EL (cell line): ENCODE measurements at places on chromosomes 1 and 21.

- peak; percentile 82 for DNase-seq
Observed at GRCh38 chr1:179058487-179059483, 23.1 kb upstream of the TOR3A start.

GRCh38 chr1:63322944-63323864, 837 bp downstream of the FOXD3 start:
- peak; percentile 37 for DNase-seq

DNA sequence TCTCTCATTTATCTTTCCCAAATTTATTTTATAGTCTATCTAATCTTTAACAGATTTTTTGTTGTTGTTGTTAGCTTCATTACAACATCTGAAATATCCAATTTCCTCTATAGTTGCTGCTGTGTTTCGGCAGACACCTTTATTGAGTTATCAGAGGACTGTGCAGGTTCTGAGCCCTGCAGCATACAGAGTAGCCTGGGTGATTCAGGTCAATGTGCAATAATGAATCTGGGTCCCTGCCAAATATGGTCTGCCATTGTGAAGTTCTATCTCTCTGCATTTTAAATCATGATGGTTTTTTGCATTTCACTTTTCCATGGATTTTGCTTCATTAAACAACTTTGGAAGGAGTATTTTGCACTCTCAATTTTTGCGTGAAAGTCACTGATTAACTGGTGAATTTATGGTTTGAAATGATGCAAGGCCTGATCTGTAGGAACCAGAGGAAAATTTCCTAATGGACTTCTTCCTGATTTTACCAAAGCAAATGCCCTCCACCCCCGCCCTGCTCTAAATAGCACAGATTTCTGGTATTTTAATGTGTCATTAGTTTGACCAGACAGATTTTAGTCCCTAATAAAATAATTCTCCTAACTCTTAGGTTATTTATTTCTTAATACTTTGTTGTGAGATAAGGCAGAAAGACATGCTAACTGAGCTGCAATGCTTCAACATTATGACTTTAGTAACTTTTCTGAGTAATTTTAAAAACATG, 402.3 kb downstream of the PTBP2 start:
- DNase-seq: no peak

- DNase-seq: no peak
Observed at GRCh38 chr1:164702664-164703063, 143.7 kb downstream of the PBX1 start.

GRCh38 chr1:193868425-193868824, 682.0 kb upstream of the B3GALT2 start:
- no peak for DNase-seq

- DNase-seq: no peak
Observed at GRCh38 chr1:230376296-230376695, 49.8 kb downstream of the PGBD5 start.

GRCh38 chr1:21927533-21928237, 9.4 kb downstream of the HSPG2 start:
- peak; percentile 55 for DNase-seq

DNA sequence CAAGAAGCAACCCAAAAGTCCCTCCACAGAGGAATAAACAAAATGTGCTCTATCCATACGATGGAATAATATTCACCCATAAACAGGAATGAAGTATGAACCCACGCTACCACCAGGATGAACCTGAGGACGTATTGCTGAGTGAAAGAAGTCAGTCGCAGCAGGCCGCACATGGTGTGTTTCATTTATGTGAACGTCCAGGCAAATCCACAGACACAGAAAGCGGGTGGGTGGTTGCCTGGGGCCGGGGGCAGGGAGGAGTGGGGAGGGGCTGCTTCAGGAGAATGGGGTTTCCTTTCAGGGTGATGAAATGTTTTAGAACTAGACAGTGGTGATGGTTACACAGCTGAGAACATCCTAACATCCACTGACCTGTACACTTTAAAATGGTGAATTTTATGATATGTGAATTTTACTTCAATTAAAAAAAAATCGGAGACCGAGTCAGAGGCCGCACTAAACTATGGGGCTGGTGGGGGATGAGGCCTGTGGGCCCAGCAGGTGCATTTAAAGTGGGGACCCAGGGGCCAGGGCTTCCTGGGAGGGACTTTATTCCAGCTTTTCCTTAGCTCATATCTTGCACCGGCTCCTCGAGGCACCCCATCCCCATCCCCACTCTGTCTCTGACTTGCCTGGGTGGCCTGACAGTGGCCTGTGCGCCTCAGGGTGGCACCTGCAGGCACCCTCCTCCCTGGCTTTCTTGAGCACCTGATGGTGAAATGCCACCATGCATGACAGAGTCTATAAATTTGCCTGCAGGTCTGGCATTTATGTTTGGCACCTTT, 392.6 kb upstream of the VAMP3 start:
- DNase-seq: no peak

DNA sequence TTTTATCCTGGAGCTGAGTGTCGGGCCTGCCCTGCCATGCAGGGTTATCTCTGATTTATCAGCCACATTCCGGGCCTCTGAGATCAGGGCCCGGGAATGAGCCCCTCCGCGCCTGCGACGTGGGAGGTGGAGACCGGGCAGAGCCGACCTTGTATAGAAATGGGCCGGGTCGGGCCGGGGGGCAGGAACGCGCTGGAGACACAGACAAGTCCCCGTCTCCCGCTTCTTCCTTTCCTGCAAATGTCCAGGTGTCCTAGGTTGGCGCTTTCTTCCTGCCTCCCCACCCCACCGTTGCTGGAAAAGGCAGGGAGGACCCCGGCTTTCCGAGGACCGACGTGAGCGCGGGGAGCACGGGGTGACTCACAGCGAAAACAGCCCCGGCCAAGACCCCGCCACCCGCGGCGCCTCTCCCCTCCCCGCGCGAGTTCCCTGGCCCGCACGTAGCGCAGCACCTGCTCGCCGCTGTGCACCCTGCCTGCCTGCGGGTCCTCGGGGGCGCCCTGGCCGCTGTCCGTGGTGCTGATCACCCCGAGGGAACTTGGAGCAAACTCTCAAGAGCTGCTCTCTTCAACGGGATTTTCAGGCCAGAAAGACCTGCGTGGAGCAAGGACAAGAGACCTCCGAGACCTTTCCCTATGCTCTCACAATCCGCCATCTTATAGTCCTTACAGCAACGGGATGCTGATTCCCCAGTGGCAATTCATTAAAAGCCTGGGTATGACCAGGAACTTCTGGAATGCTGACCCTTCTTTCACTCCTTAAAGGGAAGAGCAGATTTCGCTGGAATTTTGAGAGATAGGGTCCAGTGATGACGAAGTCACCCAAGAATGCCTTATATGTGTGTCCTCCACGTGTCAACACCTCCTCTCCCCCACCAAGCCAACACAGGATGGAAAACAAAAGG, 475 bp upstream of the NPPB start:
- peak; percentile 74 for DNase-seq
